C1 segment of cervical spinal cord (tissue), 14 donors: ENCODE measurements at places on chromosomes 6 and 20.

DNA sequence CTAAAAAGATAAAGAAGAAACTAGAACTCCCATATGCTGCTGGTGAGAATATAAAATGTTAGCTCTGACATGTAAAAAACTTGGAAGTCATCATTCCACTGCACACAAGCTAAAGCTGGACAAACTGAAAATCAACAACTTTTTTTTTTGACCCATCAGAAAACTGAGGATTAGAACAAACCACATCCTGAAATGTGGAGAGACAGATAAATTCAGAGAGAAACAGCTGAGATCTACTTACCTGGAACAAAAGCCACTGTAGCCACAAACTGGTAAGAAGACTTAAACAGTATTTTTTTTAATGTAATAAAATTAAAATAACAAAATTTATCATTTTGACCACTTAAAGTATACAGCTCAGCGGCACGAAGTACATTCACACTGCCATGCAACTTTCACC, 408.5 kb upstream of the RGS17 start:
- no peak for DNase-seq

- no peak for DNase-seq
Measured at GRCh38 chr20:6347916-6348315, 225.1 kb upstream of the FERMT1 start.

GRCh38 chr6:18413381-18413780, 26.2 kb downstream of the RNF144B start:
- no peak for DNase-seq

DNA sequence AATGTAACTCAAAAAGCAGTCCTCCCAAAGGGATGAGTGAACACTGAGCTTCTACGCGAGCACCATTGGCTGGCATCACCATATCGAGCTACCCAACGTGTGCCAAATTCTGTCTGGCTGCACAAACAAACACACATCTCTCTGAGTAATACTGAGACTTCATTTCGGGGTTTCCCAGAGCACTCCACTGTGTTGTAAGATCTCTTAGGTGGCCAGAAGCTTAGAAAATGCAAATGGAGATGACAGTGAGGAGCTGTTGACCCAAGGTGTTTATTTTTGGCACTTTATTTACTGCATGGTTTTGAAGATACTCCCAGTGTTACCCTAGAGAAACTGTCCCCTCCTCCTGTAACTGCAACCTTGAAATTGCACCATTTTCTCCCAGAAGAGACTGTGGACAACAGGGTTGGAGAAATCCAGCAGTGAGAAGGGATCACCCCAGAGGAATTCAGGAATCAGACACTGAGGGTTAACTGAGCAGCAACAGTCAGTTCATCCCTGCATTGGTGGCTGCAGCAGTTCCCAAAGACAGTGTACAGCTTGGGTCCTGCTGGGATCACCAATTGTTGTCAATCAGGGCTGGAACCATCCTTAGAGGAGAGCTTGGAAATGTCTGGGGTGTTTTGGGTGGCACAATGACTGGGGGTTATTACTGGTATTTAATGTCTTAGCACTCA, 1.0 kb upstream of the RIPOR2 start:
- no peak for DNase-seq

DNA sequence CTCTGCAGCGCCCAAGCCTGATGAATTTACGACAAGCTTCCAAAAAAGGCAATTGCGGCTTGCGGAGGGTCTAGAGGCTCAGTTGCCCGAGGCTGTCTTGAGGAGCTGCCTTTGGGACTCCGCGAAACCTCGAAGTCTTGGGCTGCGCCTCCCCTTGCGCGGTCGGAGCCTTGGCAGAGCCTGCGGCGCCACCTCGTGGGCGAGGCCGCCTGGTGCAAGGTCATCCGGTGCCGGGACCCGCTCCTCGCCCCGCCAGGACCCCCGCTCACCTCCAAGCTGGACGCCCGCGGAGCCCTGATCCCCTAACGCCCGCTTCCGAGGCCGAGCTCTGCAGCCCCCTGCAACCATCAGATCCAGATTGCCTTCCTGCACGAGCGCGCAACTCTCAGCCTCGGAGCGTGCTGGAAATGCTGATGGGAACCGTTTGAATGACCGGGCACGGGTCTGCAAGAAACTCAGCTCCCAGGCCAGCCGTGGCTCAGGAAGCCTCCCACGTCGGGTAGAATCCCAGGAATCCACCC, 14.9 kb upstream of the FAM210B start:
- peak; percentile 2 for DNase-seq

- DNase-seq: no peak
Measured at GRCh38 chr6:138287144-138287955, 69.1 kb upstream of the PBOV1 start.

- DNase-seq: no peak
Measured at GRCh38 chr20:17525650-17526049, 5.5 kb downstream of the BFSP1 start.

DNA sequence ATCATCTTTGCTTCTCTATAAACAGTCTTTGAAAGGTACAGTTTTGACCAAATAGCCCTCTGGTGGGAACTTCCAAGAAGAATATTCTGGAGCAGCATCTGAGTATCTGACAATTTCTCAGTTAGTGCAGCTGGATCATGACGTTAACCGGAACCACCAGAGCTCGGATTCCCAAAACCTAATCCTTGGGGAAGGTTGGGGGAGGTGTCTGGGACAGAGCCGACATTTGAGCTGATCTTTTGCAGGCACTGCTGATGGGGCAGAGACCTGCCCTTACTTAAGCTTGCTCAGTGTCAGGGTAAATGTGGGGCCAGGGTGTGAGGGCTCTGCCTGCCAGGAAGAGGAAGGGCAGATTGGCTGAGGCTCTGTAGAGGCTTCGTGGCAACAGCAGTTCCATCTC, 416.6 kb downstream of the DHX35 start:
- DNase-seq: no peak

- no peak for DNase-seq
Measured at GRCh38 chr20:11853359-11853758, 64.3 kb upstream of the BTBD3 start.
